ENCODE measurements at places on chromosomes 6 and 20. TPM values are rescaled to one million over a fixed set of nuclear protein-coding genes. Genes with fewer than 3 reads are reported as not detected.

GLP1R gene
- total RNA-seq = not detected

SLC26A8 gene
- total RNA-seq = not detected

MYB gene
- 3.9 TPM for total RNA-seq

SRSF6 gene
- 186 TPM for total RNA-seq

CCN6 gene
- total RNA-seq = not detected

VGLL2 gene
- not detected for total RNA-seq

GRCh38 chr20:54085425-54085824 lies 15.0 kb upstream of the BCAS1 start:
- DNase-seq = no peak

DNA sequence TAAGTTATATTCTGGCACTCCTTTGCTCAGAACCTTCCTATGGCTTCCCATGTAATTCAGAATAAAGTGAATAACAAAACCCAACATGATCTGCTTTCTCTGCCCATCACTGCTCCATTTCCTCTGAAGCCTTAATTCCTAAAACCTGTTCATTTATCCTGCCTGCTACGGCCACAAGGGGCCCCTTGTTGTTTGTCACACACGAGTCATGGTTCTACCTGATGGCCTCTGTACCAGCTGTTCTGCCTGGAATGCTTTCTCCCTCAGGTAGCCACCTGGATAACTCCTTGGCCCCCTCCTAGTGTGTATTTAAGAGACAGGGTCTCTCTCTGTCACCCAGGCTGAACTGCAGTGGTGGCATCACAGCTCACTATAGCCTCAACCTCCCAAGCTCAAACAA lies 26.8 kb downstream of the ERGIC3 start:
- DNase-seq = no peak

DNA sequence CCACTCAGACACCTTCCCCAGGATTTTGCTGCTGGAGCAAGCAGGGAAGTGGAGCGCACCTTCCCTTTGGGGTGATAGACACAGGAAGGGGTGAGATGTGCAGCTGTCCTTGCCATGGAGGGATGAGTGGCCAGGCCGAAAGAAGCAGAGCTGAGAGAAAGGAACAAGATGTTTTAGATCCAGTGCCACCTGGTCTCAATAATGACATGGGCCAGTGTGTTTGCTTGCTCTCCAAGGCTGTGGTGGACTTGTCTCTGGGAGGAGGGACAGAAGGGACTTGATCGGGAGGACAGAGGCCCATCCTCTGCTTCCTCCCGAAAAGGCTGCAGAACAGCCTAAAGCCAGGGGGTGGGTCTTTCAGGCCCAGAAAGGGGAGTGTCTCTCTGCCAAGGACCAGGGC lies 61.7 kb upstream of the CCDC167 start:
- DNase-seq = no peak

GRCh38 chr20:22617160-22617559 lies 32.8 kb upstream of the FOXA2 start:
- DNase-seq = no peak

DNA sequence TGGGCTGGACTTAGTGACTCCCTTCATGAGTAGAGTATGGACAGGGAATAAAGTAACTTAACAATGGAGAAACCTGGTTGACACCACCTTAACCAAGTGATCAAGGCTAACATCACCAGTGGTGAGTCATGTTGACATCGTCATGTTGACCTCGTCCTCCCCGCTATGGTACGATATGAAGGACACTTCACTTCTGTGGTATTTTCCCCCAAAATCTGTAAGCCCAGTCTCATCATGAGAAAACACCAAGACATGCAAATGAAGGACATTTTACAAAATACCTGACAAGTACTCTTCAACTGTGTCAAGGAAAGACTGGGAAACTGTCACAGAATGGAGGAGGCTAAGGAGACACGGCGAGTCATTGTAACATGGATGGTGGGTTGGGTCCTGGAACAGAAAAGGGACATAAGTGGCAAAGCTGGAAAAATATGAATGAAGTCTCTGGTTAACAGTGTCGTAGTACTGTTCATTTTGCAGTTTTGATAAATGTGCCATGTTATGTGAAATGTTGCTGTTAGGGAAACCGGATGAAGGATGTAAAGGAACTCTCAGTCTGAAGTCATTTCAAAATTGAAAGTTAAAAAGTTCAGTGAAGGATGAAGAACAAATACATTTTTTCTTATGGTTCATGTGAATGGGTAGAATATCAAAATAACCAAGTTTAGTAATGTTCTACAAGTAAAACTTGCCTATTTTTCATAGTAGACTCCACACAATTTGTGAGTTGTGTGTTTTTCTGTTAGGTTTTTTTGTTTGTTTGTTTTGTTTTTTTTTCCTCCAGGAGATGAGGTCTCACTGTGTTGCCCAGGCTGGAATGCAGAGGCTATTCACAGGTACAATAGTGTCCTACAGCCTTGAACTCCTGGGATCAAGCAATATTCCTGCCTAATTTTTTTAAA lies 247.5 kb downstream of the TMEM242 start:
- DNase-seq = peak; percentile 44

- DNase-seq = no peak
These were observed 30.8 kb downstream of the FBXO30 start for GRCh38 chr6:145783796-145784195.

DNA sequence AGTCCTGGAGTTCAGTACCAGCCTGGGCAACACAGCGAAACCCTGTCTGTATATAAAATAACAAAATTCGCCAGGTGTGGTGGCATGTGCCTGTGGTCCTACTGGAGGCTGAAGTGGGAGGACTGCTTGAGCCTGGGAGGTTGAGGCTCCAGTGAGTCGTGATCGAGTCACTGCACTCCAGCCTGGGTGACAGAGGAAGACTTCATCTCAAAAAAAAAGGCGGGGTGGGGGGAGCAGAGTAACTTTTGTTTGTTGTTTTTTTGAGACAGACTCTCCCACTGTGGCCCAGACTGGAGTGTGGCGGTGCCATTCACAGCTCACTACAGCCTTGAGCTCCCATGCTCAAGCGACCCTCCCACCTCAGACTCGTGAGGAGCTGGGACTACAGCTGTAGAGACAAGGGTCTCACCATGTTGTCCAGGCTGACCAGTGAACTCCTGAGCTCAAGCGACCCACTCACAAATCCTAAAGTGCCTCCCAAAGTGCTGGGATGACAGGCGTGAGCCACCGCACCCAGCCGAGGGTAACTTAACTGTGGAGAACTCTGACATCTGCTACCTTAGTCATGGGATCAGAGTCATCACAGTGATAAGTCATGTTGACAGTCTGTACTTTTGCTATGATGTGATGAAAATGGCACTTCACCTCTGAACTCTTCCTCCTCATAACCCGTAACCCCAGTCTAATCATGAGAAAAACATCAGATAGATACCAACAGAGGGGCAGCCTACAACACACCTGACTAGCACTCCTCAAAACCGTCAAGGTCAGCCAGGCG lies 16.5 kb downstream of the PEDS1 start:
- DNase-seq = no peak

GRCh38 chr6:146990821-146991798 lies 213.1 kb upstream of the STXBP5 start:
- DNase-seq = no peak

DNA sequence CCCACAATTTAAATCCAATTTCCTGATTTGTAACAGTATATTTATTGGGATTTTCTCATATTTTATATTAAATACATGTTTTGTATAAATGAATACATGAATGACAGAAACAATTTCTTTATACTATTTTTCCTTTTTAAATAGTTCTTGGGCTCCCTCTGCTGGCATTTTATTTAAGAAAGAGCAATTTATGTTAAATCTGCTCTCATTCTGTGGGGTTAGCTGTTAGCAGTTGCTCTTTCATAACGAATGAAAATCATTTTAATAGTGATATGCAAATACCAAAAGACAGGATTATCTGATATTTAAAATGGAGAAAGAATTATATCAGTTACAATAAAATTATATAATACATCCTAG lies 118.3 kb downstream of the RALGAPA2 start:
- DNase-seq = no peak

DNA sequence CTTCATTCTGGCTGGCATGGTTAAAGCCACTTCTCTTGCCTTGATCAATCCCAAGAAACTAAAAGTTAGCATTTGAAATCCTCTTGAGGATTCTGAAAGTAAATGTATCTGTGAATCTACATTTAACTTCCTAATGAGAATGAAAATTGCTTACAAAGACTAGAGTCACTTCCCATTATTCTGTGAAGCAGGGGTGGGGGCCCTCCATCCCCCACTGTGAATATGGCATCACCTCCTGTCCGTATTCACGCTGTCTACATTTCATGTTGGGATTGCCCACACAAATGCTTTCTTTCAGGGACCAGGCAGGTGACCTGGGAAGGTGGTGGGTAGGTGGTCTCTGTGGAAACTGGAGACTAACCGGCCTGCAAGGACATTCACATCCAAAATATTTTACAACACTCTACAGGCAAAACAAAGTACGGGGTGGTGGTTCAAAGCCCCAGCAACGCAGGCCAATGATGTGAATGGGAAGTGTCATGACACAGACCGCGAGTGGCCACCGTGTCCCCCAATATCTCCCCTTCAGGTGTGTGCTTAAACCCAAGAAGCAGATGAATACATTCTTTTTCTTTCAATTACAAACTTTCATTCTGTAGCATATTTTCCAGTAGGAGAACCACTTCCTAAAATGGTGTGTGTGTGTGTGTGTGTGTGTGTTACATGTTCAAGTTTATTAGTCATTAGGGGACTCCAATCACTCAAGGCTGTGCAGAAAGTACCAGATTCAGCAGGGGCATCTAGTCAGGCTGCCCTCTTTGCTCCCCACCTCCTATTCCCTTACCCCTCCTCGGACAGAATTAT lies 132.2 kb downstream of the PRND start:
- DNase-seq = no peak

DNA sequence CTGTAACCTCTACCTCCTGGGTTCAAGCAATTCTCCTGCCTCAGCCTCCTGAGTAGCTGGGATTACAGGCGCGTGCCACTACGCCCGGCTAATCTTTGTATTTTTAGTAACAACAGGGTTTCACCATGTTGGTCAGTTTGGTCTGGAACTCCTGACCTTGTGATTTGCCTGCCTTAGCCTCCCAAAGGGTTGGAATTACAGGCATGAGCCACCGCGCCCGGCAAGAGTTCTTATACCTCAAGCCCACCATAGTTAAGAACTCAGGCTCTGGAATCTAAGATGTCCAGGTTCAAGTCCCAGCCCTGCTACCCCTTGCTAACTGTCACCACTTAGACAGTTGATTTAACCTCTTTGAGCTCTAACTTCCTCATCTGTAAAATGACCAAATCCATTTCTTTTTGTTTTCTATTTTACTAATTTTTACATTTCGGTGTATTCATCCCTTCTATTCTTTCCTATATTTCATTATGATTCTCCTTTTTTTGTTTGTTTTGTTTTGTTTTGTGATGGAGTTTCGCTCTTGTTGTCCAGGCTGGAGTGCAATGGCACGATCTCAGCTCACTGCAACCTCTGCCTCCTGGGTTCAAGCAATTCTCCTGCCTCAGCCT lies 104.8 kb upstream of the ZNF217 start:
- no peak for DNase-seq

GRCh38 chr6:113122060-113122459 lies 735.1 kb upstream of the MARCKS start:
- no peak for DNase-seq

Measured in CD4-positive, alpha-beta memory T cell (primary cell).